ENCODE measurements at places on chromosomes 2 and 18.

DNA sequence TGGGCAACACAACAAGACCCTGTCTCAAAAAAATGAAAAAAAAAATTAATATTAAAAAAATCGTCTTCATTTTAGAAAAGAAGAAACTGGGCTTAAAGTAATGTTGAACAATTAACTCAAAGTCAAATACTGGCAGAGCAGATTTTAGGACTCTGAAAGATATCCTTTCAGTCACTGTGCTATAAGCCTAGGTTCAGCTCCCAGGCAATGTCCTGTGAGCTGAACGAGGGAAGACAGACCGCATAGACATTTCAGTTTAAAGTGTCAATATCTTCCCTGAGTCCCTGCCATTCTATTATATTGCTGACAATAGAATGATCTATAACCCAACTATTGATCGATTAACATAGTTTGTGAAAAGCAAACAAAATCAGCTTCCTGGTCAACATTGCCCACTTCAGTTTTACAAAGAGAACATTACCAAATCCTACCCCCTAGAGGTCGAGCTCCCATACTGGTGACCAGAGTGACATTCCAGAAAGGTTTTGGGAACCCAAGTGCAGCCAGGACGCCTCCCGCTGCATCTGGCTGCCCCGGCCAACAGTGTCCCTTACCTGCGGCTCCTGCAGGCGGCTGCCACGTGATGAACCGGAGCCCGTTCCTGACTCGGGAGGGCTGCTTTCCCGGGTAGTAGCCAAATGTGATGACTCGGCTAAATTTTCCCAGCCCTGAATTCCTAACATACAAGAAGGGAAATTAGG lies 639 bp downstream of the MRO start:
- DNase-seq: no peak

- peak; percentile 63 for DNase-seq
These were observed 80.2 kb downstream of the SMAD4 start for GRCh38 chr18:51110073-51110797.

DNA sequence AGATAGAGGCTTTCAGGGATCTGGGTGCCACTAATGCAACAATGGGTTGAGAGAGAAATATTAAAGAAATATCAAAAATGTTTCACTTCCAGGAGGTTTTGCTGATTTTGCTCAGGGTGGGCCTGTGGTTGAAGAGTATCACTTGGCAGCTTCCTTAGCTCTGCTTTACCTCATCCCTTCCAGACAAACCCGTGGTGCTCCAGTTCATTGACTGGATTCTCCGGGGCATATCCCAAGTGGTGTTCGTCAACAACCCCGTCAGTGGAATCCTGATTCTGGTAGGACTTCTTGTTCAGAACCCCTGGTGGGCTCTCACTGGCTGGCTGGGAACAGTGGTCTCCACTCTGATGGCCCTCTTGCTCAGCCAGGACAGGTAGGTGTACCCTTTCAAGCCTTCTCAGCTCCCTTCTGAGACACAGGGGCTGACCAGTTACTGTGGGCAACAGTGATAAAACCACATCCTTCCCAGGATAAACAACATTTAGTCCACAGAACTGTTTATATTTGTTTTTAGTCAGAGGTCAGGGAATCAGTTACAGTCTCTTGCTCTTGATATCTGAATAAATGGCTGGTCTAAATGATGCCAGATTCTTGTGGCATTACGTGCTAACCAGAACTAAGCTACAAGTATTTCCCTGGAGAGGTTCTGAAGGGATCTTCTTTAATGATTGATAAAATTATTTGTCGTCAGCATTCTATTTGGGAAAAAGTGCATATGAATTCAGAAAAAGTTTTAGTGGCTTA lies 7.0 kb downstream of the SLC14A1 start:
- no peak for DNase-seq

GRCh38 chr2:43420389-43420801 lies 175.4 kb downstream of the THADA start:
- DNase-seq: no peak

DNA sequence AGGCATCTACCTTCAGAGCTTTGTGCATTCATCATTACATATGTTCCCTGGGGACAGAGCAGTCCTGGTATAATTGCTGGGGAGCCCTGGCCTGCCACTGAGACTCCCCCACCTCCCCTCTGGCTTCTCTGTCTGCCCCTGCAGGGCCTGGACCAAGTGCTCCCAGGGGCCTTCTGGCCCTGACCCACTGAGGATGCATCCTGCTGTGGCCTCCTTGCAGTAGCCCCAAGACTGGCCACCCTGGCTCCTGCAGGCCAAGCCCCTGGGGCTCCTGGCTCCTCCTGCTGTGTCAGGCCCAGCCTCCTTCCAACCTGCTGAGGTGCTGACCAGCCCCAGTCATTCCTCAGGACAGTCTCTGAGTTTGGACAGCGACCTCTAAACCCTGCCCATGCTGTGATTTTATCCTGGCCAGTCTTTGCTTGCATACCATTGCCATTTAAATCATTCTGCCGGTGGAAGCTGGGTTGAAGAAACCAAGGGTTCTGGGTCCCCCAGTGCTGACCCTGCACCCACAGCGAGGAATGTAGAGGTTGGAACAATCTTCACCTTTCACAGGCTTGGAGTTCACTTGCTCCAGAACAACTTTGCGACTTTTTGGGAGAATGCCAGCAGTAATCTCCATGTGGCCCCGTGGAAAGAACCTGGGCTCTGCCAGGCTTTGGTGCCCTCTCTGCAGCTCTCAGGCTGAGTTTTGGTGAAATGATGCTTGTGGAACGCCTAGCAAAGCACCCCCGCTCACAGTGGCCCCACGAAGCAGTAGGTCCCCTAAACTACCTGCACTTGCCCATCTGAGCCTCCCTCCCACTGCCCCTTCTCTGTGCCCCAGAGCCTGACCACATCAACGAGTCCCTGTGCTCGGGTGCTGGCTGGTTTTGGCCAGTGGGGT lies 167.3 kb upstream of the GLI2 start:
- DNase-seq: no peak

- peak; percentile 27 for DNase-seq
These were observed 56.6 kb downstream of the FAM228A start for GRCh38 chr2:24231461-24231881.

DNA sequence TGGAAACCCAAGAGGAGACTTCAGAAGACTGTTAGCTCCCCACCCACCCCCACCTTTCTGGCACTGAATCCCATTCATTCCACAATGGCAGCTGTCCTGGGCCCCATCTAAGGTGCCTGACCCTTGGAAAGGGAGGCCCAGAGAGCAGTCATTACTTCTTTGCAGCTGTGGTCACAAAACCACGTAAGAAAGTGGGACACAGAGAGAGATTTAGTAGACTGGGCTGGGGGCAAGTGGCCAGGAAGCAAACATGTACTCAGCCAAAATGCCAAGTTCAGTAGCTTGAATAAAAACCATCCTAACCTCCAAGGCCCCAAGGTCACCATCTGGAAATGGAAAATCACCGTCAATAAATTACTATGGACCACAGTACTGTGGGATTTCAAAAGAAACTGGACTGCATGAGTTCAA lies 381.4 kb downstream of the TNS1 start:
- DNase-seq: no peak

- DNase-seq: no peak
These were observed 147.5 kb downstream of the VWC2L start for GRCh38 chr2:214558341-214558740.

GRCh38 chr2:132448771-132449170 lies 32.2 kb downstream of the GPR39 start:
- DNase-seq: no peak

- DNase-seq: no peak
These were observed 48.3 kb upstream of the GULP1 start for GRCh38 chr2:188243381-188243780.

- no peak for DNase-seq
These were observed 36.8 kb downstream of the COL4A4 start for GRCh38 chr2:227127201-227127600.

DNA sequence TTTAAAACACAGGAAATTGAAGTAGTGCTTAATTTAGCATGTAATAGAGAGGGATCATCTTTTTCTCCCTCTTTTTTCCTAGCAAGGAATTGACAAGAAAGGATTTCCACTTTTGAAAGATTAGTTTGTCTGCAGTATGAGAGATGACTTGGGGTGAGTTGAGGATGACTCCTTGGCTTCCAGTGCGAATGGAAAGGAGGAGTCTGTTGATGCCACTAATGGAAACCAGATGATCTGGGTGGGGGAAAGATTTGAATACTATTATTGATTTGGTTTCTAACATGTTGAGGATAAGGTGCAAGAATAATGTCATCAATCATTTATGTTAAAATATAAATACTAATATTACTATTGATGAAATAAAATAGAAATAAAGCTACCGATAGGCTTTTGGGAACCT lies 205.4 kb downstream of the PPP1R1C start:
- DNase-seq: no peak

DNA sequence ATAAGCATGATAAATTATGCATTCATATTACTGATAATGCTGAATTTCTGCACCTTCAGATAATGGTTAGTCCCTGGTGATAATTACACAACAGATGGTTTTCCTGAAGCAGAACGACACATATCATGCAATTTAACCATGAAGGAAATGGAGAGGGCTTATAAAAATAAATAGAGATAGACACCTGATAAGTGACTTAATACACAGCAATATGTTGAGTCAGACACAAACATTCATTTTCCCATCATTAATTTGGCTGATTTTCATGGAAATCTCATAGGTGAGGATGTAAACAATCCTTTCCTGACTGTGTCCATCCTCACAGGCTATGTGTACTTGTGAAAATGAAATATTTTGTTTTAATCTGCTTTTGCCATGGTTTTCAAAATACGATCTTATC lies 36.9 kb upstream of the DSEL start:
- no peak for DNase-seq

DNA sequence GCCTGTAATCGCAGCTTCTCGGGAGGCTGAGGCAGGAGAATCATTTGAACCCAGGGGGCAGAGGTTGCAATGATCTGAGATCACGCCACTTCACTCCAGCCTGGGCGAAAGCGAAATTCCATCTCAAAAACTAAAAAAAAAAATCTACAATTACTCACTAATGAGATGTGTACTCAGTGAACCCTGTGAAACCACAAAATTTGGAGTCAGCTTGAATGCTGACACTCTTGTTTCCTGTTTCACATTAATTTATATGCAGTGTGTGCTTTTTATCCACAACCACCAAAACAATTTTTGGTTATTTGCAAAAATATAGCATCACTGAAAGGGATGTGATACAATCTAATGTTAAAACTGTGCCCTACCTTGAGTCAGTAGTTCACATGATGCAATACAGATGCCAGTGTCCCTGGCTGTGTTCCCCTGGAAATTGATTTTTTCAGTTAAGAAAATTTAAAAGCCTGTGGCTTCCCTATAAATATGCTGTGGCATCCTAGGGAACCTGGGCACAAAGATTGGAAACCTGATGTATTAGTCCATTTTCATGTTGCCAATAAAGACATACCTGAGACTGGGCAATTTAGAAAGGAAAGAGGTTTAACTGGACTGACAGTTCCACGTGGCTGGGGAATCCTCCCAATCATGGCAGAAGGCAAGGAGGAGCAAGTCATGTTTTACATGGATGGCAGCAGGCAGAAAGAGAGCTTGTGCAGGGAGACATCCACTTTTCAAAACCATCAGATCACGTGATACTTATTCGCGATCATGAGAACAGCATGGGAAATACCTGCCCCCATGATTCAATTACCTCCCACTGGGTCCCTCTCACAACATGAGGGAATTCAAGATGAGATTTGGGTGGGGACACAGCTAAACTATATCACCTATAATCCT lies 337.5 kb upstream of the NT5C1B start:
- no peak for DNase-seq

GRCh38 chr2:172926785-172927640 lies 148.6 kb upstream of the MAP3K20 start:
- no peak for DNase-seq

DNA sequence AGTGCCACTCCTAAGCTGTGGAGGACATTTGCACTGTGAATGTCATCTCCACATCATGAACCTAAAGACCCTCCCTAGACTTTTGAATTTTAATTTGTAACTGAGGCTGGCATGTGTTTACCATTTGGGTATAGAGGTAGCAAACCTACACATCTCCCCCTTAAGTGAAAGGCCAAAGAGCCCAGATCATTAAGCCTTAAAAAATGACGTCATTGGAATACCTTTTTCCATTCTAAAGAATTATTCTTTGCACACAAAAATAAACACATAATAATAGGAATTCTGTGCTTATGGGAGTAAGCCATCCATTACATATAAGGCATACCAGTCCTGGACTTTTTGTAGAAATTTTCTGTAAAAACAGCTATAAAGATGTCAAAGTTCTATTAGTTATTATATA lies 38.9 kb downstream of the ZNF385B start:
- no peak for DNase-seq

GRCh38 chr2:181348107-181348837 lies 108.9 kb upstream of the ITGA4 start:
- no peak for DNase-seq

DNA sequence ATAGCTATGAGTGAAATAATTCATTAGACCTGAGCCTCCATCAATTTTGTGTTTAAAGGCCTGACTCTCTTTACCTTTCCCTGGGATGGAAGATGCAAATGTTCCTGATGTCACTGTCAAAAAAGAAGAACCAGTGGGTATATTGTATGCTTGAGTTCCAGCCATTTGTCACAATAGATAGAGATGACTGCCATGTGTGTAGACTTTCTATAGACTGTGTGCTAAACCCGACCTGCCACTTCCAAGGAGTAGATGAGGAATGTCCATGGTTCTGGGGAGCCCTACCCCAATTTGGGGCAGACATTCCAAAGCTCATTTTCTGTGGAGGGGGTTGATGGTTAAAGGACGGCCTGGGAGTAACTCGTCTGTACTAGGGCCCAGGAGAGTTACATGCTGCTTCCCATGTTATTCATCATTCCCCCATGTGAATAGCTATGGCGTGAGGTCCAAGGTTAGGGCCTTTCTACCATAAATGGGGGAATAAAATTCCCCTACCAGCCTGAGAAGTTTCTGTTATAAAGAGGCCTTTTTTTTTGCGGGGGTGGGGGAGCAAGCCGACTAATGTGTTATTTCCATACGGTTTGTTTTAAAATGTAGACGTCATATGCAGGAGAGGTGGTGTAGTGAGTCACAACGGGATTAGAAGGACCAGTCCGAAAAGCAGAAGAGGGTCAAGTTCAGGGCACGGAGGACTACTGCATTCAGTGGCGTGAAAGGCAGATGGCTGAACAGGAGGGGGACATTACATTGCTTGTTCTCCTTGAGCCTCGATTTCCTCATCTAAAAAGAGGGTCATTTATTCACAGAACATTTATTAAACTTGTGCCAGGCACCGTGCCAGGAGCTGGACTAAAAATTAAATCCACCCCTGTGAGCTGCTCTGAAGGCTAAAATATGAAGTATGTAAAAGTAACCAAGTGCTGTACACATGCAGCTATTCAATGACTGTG lies 24.0 kb downstream of the IL1B start:
- no peak for DNase-seq
